A549 (cell line): ENCODE measurements at places on chromosomes 2 and 18.

GRCh38 chr18:23227726-23228070, 92.4 kb downstream of the CABLES1 start:
- DNase-seq = no peak

GRCh38 chr2:71905205-71905604, 242.5 kb downstream of the CYP26B1 start:
- DNase-seq = no peak

GRCh38 chr18:46466234-46467160, 190.5 kb downstream of the LOXHD1 start:
- DNase-seq = no peak

- DNase-seq = no peak
Observed at GRCh38 chr18:62998443-62998842, 283.1 kb downstream of the PHLPP1 start.

- DNase-seq = no peak
Observed at GRCh38 chr2:206336861-206337260, 62.4 kb downstream of the ZDBF2 start.

GRCh38 chr2:96093528-96093927, 22.8 kb downstream of the ADRA2B start:
- no peak for DNase-seq
